ENCODE measurements at places on chromosomes 3 and 15.

DNA sequence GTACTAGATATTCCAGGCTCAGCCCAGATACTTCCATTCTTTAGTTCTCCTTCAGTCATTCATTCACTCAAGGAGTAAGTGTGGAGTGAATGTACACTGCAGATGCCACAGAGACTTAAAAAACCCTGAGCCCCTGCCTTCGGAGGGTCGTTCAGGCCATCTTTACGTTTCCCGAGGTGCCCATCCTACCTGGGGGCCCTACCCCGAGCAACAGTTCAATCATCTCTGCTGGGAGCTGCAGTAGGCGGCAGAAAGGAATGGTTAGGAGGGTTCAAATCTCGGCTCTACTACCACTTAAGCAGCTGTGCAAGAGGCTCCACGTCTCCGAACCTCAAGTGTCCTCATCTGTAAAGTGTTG, 613 bp downstream of the SEC13 start:
- DNase-seq = no peak

- DNase-seq = no peak
Measured at GRCh38 chr3:112136959-112137693, 4.1 kb upstream of the GCSAM start.

- DNase-seq = peak; percentile 78
Measured at GRCh38 chr3:184766555-184767261, 45.3 kb upstream of the VPS8 start.

GRCh38 chr15:96627031-96627568, 296.6 kb downstream of the NR2F2 start:
- DNase-seq = no peak

DNA sequence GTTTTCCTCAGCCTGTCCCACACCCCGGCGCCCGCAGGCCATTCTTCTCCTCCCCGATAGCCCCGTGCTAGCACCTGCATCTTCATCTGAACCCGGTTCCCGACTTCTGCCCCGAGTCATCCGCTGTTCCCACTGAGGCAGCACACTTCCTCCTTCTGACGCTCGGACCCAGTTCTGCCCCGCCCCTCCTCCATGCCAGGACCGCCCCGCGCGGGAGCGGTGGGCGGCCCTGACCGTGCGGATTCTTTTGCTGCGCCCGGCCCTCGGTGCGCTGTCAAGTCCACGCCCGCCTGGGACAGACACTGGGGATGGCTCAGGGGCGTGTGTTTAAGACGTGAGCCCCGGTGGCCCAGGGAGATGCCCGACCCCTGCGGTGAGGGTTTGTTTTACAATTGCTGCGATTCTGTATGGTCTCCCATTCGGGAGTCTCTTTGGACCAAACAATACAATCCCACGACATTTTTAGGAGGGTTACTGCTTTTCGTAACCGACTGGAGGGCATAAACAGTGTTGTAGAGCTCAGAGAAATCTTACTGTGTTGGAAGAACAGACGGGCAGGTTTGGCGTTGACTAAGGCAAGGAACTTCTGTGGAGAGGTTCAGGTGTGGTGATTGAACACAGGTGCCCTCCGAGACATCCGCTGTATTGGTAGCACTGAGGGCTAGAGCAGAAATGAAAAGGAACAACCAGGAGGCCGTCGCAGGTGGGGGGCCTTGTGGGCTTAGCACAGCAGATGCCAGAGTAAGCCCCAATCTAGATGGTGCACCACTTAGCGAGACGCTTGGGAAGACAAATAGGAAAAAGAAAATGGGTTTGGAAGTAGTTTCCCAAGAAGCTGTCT, 716 bp downstream of the PTPN23 start:
- DNase-seq = peak; percentile 84

DNA sequence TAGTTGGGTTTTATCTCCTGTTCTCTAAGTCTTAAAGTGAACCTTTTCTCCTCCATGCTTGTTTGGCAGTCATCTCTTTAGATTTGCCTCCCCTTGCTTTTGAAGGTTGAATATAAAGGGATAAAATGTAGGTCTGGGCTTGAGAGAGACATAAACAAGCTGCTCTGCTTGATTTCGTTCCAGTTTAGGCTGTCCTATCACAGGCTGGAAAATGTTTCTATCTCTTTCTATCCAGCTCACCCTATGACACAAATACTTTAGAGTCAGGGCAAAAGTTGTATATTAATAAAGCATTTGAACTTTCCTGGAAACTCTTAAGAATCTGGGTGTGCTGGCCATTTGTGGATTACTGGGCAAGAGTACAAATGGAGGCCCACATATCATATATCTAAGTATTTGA, 29.5 kb upstream of the ZBBX start:
- no peak for DNase-seq

- no peak for DNase-seq
Measured at GRCh38 chr15:64127521-64128270, 23.8 kb upstream of the SNX22 start.

- no peak for DNase-seq
Measured at GRCh38 chr3:107206945-107207344, 170.3 kb upstream of the CCDC54 start.

DNA sequence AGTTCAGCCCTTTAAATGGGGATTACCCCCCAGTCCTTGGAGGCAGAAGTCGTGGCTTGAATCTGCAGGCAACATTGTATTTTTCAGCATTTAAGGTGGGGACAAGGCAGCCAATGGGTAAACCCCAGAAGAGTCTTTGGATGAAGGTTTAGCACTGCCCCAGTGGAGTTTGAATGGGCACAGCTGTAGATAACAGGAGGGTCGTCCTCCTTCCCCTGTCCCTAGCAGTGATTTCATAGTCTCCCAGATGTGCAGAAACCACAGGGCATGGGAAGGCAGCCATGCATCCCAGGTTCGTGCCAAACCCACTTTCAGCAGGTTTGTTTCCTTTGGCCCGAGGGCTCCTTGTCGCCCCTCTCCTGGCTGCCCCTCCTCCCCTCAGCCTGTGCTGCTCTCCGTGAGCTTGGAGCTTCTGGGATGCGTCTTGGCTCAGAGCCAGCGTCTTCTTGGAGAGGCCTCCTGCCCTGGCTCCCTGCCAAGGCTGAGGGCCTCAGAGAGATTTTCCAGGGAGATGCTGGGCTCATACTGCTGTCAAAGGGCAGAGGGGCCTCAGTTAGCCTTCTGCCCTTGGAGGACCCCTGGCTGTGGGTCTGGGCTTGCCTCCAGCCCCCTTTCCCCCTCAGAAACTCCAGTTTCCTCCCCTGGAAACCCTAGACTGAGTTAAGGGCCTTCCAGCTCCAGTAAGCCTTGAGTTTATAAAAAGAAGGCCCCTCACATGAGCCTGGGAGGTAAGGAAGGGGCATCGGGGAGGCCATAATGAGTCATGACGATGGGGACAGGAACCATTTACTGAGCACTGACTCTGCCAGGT, 48.9 kb upstream of the POLG start:
- DNase-seq = peak; percentile 99

Data from RWPE2 (cell line).